ENCODE measurements at places on chromosomes 7 and 10.

- DNase-seq = no peak
Observed at GRCh38 chr10:96666741-96667140, 53.6 kb downstream of the PIK3AP1 start.

GRCh38 chr10:126536148-126536547, 134.3 kb downstream of the C10orf90 start:
- no peak for DNase-seq

DNA sequence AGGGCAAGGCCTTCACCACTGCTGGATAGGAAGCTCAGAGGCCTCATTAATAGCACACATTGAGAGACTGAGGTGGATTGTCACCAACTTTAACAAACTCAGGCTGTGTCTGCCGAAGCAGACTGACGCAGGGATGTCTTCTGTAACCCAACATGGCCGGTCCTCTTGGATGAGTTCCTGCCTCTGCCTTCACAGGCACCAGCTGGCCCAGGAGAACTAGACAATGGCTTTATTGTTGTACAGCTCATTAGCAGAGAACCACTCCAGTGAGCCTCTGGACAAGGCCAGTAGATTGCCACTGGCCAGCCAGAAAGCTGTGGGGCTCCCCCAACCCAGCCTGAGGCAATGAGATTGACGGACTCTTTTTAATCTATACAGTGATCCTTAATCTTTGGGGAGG, 9.4 kb downstream of the NODAL start:
- no peak for DNase-seq

- no peak for DNase-seq
Observed at GRCh38 chr10:18616337-18616736, 35.0 kb downstream of the NSUN6 start.

GRCh38 chr10:54133203-54133602, 667.8 kb downstream of the PCDH15 start:
- DNase-seq = no peak

- no peak for DNase-seq
Observed at GRCh38 chr7:31893365-31893764, 176.8 kb downstream of the PDE1C start.

DNA sequence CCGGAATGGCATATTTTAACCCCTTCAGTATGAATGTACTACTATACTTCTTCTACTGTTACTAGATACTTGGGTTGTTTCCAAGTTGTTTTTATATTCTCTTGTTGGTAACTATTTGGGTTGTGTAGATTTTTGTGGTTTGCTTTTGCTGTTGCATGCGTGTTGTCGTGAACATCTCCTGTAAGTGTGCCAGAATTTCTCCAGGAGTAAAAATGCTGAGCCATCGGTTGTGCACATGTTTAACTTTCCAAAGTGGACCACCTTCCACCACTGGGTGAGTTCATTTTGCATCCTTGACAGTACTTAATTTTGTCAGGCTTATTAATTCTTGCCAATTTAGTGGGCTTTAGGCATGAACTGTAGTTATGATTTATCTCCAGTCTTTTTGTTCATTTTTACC, 47.9 kb downstream of the CSGALNACT2 start:
- no peak for DNase-seq

- DNase-seq = no peak
Observed at GRCh38 chr10:48336978-48337599, 30.6 kb downstream of the MAPK8 start.

- no peak for DNase-seq
Observed at GRCh38 chr7:116224492-116225098, 14.3 kb downstream of the TES start.

DNA sequence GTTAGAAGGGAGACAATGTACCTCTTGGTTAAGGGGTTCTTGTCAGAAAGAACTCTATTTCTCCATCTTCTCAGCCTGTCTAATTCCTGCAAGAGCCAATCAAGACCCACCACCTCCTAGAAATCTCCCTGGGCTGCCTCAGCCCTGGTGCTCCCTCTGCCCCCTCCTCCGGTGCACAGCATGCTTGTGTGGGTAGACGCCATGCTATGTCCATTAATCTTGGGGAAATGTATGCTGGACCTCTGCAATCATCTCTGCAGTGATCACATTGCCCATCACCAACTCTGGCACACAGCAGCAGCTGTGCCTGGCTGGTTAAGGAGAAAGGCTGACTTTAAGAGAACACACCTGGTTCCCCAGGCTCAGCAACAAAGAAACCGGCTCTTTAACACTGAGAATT, 37.3 kb downstream of the SH3PXD2A start:
- DNase-seq = no peak

Measured in activated CD8-positive, alpha-beta memory T cell treated with anti-CD3 and anti-CD28 coated beads for 1 hour (primary cell).